Left lung (tissue), 14 donors: ENCODE measurements at places on chromosomes 12 and 14. TPM values are rescaled to one million over a fixed set of nuclear protein-coding genes. Genes with fewer than 3 reads are reported as not detected.

DNA sequence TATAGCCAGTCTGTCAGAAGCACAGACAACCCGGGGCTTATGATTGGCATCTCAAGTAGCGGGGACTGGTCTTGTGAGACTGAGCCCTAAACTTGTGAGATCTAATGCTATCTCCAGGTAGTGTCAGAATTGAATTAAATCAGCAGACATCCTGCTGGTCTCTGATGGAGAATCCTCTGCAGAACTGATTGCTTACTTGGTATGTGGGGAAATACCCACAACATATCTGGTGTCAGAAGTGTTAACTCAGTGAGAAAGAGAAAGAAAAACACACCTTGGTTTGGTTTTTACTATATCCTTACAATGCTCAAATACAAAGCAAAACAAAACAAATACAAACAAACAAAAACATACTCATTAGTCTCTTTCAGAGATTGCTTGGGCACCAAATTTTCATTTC is 10.0 kb downstream of the SEL1L start:
- H3K4me1 ChIP-seq: peaks cover 44% of the 10 kb centered on the region
- DNase-seq: no peak
- no peak overlapping the region for H3K27ac ChIP-seq
- H3K4me3 ChIP-seq: no peak overlapping the region
- peaks cover 56% of the 10 kb centered on the region for H3K36me3 ChIP-seq
- no peaks in the 10 kb centered on the region for H3K27me3 ChIP-seq

DNA sequence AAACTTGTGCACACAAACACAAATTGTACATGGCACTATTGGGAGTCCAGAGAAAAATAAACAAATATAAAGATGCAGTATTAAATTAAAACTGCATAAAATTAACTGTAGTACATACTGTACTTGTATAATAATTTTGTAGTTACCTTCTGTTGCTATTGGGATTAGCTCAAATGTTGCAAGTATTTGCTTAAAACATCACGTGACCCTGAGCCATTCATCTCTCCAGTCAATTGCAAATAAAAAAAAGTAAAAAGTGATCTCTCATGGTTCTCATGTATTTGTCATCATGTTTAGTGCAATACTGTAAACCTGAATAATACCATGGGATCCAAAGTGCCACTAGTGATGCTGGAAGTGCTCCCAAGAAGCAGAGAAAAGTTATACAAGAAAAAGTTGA is 88.1 kb upstream of the NAV3 start:
- no peak for DNase-seq
- no peak overlapping the region for H3K27ac ChIP-seq
- no peaks in the 10 kb centered on the region for H3K27me3 ChIP-seq
- H3K4me3 ChIP-seq: no peak overlapping the region
- no peaks in the 10 kb centered on the region for H3K4me1 ChIP-seq
- H3K36me3 ChIP-seq: no peaks in the 10 kb centered on the region

NKX2-1 gene
- polyA plus RNA-seq: 118 TPM

EML5 gene
- polyA plus RNA-seq: 1.5 TPM
